ENCODE measurements at places on chromosomes 16 and 17.
A peak's percentile ranks its signal among the peaks of the same experiment; 100 is the strongest.

- no peak for DNase-seq
Measured at GRCh38 chr17:5980941-5981340, 89.2 kb upstream of the WSCD1 start.

GRCh38 chr17:46202424-46202823 is 9.2 kb upstream of the KANSL1 start:
- no peak for DNase-seq

- no peak for DNase-seq
Measured at GRCh38 chr17:68290955-68291835, at the start of the genes ARSG and SLC16A6. Gene ARSG, plus strand, starts transcription at chr17:68291495. Its CDS starts 15,999 bp downstream, at chr17:68307494. Gene SLC16A6, minus strand, starts transcription at chr17:68291127. Its CDS starts 12,807 bp downstream, at chr17:68278320.

GRCh38 chr17:35849469-35850348 is 19.0 kb downstream of the HEATR9 start:
- DNase-seq: peak; percentile 51

DNA sequence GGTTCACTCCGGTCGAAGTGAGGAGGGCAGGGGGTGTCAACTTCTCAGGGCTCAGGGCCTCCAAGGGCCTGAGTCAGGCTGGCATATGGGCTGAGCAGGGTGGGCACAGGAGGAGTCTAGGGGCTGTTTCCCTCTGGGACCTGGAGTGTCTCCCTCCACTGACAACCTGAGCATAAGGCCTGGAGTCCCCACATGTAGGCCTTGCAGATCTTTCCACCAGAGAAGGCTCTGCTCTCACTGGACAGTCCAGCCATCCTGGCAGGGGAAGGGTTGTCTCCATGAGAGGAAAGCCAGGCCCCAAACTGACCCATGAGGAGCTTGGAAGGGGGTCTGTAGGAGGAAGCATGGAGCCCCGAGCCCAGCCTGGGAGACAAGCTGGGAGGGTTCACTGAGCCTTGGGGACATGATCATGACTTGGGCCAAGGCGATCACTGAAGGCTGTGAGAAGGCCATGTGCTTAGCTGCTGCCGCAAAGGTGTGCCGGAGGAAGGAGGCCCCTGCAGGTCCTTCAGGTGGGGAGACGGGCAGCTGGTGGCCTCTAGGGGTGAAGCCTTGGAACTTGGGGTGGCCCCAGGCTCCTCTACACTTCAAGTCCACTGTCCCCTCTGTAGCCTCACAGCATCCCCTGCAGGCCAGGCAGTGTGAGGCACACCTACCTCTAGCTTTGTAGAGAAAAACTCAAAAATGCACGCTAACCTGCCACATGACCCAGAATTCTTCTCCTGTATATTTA is 9.9 kb downstream of the CMTM2 start:
- DNase-seq: no peak

DNA sequence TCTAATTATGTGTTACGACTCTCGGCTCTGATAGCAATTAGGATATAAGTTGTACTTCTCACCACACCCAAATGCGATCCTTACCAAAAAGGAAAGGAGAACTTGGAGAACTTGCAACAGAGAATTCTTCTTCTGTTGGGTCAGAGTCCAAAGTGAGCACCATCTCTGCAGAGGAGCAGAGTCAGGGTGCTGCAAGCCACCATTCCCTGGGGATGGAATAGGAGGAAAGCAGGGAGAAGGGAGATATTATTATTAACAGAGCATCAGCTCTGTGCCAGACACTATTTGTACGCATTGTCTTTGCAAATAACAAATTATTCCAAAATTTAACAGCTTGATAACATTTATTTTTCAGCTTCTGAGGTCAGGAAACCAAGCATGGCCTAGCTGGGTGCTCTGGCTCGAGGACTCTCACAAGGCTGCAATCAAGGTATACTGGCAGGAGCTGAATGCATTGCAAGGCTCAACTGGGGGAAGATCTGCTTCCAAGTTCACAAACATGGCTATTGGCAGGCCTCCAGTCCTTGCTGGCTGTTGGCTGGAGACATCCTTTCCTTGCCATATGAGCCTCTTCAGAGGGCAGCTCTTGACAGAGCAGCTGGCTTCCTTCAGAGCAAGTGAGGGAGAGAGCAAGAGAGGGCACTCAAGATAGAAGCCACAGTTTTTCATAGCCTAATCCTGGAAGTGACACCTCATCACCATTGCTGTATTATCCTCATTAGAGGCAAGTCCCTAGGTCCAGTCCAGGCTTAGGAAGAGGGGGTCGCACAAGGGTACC is 296.2 kb upstream of the CDH5 start:
- DNase-seq: no peak

All from pulmonary artery endothelial cell (primary cell).